ENCODE measurements at places on chromosomes 3 and 15. TPM values are rescaled to one million over a fixed set of nuclear protein-coding genes. Genes with fewer than 3 reads are reported as not detected.

HHLA2 gene
- not detected for total RNA-seq

SIDT1 gene
- total RNA-seq: not detected

STRIT1 gene
- total RNA-seq: not detected

C3orf22 gene
- total RNA-seq: not detected

C3orf85 gene
- total RNA-seq: not detected

GP9 gene
- not detected for total RNA-seq

ACAN gene
- total RNA-seq: not detected

SV2B gene
- total RNA-seq: 0.87 TPM

TGM4 gene
- not detected for total RNA-seq

TJP1 gene
- 28.8 TPM for total RNA-seq

SMCO1 gene
- total RNA-seq: not detected

PLCH1 gene
- not detected for total RNA-seq

GABRA5 gene
- not detected for total RNA-seq

CPNE4 gene
- not detected for total RNA-seq

CFAP44 gene
- 1.5 TPM for total RNA-seq

ATP10A gene
- 1.1 TPM for total RNA-seq

LRRC49 gene
- 2.7 TPM for total RNA-seq

SLC24A5 gene
- not detected for total RNA-seq

PLCL2 gene
- 8.8 TPM for total RNA-seq

PRICKLE2 gene
- 35.1 TPM for total RNA-seq

VEPH1 gene
- 25.2 TPM for total RNA-seq

CD200R1 gene
- total RNA-seq: not detected

ITIH1 gene
- total RNA-seq: not detected

MAP2K5 gene
- 12.6 TPM for total RNA-seq

FGF12 gene
- 1.3 TPM for total RNA-seq

SPESP1 gene
- 8.1 TPM for total RNA-seq

ANKUB1 gene
- not detected for total RNA-seq

SATB1 gene
- total RNA-seq: 13.9 TPM

LRRIQ4 gene
- total RNA-seq: not detected

IL5RA gene
- not detected for total RNA-seq

EBLN2 gene
- total RNA-seq: 1.6 TPM

PIF1 gene
- total RNA-seq: 6.2 TPM

MESP1 gene
- 1.2 TPM for total RNA-seq

OR4F15 gene
- total RNA-seq: not detected

DAZL gene
- total RNA-seq: 0.10 TPM

GABRG3 gene
- total RNA-seq: not detected

FOXB1 gene
- not detected for total RNA-seq

CDCP1 gene
- 0.78 TPM for total RNA-seq

Measured in cardiac ventricle fibroblast (primary cell).